ENCODE measurements at places on chromosomes 13 and 19.

DNA sequence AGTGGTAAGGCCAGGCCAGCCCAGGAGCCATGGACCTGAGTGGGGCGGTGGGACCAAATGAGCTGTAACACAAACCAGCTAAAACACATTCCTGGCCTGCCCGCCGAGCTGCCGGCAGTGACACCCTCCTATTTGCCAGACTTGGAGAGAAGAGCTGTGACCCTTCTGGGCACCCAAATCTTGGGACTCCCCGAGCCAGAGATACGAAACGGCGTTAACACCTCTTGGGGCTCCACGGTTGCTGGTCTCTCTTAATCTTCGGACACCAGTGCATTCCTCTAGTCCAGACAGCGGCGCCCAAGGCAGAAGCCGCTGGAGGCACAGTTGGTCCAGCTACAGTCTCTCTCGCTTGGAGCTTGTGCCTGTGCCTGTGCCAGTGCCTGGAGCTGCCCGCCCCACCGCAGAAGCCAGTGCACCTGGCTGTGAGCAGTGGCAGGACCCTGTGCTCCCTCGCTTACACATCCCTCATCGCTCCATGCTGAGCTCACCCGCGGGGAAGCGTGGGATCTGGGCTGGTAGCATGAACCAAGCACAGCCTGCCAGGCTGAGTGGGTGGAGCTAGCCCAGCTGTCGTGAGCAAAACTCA, 147.2 kb upstream of the KLHL1 start:
- no peak for DNase-seq

GRCh38 chr13:44396701-44397580, 23.3 kb downstream of the SERP2 start:
- DNase-seq, result no peak

DNA sequence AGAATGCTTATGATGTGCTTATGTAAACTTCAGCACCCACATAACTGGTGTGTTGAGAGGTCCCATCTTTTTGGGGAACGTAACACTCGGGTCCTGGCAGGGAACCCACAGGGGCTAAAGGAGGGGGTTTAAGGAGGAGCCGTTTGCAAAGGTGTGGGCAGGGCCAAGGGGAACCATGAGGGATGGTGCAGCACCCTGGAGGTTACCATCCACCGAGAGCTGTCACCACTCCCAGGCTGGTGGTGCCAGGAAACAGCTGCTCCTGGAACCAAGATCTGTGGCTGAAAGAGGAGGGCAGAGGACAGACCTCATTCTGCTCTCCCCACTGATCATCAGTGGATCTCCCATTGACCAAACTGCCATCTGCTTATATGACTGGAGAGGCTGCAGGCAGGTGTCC, 23.2 kb upstream of the CYP4F8 start:
- DNase-seq, result no peak

DNA sequence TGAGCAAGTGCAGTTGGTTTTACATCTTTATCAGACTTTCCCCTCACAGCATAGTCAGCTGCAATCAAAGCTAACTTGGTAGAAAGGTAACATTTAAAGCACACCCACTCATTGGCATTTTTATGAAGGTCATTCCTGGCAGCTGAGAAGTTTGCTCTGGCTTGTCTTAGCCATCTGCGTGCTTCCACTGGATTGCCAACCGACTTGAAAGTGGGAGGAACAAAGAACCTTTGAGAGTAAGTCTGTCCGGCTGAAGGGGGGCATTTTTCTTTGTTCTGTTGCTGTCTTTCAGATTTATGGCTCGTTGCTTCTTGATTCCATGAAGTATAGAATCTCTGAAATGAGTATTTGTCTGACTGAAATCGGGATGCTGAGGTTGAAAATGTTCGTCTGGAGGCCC, 103.1 kb downstream of the SACS start:
- DNase-seq, result no peak

DNA sequence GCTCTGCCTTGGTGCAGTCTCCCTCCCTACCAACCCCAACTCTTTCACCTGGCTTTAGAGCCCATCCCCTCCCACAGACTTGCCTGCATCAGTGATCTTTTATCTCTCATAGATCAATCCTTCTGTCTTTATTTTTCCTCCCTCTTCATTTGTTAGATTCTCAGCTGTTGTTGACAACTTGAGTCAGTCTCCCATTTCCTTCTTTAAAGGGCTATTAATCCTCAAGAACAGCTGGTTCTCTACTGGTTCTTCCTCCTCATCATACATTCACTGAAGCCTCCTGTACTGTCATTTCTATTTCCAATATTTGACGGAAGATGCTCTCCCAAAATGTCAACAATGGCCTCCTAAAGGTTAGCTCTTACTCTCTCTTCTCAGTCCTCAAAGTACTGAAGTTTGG, 408.2 kb downstream of the TBC1D4 start:
- DNase-seq, result no peak

- DNase-seq, result no peak
Measured at GRCh38 chr19:1117654-1118053, 13.9 kb downstream of the GPX4 start.

DNA sequence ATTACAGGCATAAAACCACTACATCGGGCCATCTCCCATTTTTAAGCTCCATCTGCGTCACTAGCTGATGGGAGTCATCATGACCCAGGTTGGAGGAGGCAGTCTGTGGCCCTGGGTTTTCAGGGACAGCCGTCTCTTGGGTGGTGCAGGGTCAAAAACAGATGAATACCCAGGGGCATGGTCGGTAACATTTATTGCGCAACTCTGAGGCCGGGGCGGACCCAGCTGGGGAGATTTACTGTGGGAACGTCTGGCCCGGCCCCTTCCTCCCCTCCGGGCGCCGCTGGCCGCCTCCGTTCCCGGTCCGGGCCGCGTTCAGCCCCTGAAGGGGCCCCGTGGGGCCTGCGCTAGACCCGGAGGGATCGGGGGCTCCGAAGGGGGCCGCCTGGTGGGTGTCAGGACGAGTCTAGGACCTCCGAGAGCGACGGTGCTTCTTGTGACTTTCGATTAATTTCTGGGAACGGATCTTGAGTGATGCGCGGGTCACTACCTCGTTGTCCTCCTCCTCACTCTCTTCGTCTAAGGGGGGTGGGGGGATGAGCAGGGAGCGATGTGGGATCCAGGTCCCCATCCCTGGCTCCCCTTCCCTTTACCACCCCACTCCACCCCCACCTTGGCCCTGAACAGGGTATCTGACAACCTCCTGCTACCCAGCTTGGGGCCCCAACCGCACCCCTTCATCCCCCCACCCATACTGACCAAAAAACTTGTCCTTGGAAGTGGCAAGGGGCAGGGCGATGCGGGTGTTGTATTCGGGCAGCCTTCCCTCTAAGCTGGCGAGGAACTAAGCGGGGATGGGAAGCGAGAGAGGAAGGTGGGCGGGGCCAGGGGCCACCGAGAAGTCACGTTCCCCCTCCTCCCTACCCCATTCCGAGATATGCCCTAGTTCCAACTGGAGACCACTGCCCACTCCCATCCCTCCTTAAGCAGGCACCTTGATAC, 1.6 kb upstream of the RGL3 start:
- peak; percentile 88 for DNase-seq

Measured in tibial artery (tissue), 4 donors.